ENCODE measurements at places on chromosomes 5 and 9.

GRCh38 chr9:121074370-121075250 is at the start of gene CNTRL:
Gene CNTRL (plus strand): TSS chr9:121074955. CDS start chr9:121088327, 13,372 bp downstream.
- peak; percentile 78 for DNase-seq

GRCh38 chr5:149328177-149328576 is 17.1 kb upstream of the GRPEL2 start:
- DNase-seq = no peak

DNA sequence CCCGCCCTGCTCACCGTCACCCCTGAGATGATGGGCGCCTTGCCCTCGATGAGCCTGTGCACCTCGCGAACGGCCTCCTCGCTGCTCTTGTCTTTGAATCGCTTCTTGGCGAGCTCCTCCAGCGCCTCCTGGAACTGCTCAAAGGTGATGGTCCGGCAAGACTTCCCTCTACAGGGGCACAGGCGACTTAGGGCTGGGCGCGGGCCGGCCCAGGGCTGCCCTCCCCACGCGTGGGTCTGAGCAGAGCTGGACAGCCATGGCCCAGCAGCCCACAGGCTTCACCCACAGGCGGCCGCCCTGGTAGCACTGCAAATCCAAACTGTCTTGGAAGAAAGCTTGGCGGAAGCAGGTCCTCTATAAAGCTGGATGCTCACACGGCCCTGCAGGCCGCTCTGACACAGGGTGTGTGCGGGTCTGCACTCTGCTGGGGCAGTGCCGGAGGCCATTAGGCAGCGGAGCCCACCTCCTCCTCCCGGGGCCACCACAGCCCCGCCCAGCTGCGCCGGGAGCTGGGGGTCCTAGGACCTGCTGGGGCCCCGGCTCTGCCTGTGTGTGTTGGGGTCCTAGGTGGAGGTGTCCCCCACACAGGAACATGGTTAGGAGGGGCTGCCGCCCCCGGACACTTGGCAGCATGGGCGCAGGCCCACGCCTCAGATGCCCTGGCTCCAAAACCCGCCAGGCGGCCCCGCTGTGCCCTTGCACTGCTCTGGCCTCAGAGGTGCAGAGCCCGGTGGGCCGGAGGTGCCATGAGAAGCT is 27.0 kb downstream of the TPPP start:
- no peak for DNase-seq

- DNase-seq = no peak
These were observed 9.5 kb upstream of the MRPS2 start for GRCh38 chr9:135490980-135491464.

- DNase-seq = no peak
These were observed 63.2 kb downstream of the SYK start for GRCh38 chr9:90864779-90865178.

- no peak for DNase-seq
These were observed 283.8 kb upstream of the TMEM161B start for GRCh38 chr5:88552426-88552825.

GRCh38 chr5:322281-322941 is 897 bp downstream of the AHRR start:
- DNase-seq = no peak

DNA sequence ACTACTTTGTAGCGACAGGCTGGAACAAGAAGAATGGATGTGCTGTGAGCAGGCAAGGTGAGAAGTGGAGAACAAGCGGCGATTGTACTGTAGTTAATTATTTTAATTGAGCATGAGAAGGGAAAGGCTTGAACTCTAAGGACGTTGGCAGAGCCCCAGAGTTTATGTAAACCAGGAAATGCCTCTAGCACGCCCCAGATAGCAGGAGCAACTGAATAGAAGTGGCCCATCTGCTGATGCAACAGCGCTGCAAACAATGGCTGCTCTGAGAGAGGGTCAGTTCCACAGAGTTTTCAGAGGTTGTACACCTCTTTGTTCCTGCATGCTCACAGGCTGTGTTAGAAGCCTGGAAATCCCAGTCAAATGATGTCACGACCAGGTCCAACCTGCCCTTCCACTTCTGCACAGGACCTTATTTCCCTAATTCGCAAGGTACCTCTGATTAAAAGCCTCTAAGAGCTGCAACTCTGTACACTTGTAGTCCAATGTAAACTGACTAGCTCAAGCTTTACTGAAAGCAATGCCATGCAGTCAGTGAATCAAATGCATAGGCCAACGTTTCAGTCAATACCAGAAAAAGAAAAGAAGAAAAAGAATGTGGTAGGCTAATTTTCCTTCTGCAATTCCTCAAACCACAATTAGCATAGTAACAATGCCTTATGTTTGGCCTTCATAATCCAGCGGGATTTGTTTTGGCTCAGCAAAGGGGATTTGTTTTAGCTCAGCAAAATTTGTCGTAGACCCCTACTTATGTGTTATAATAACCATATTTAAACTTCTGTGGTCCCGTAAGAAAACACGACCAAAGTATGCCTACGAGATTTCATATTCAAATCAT is 119.6 kb upstream of the RETREG1 start:
- DNase-seq = no peak

DNA sequence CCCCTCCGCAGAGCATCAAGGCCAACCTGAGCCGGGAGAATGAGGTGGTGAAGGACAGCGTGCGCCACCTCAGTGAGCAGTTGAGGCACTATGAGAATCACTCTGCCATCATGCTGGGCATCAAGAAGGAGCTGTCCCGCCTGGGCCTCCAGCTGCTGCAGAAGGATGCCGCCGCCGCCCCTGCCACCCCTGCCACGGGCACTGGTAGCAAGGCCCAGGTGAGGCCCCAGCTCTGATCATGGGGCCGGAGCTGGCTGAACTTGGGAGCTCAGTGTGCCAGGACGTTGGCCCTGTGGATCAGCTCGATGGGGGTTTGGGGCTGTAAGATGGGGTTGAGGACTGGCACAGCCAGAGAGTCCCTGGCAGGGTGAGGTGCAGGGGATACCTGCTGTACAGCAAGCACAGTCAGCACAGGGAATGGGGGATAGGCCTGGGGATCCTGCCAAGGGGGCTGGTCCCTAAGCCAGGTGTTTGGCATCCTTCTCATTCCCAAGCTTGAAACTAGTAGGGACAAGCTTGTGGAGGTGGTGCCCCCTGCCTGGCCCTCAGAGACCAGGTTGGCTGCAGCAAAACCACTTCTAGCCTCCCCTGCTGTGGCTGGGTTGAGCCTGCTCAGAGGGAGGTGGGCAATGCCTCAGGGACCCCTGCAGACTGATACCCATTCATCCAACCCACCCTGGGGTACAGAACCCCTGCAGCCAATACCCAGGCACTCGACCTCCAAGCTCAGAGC is 22.5 kb downstream of the OLFML2A start:
- DNase-seq = no peak

DNA sequence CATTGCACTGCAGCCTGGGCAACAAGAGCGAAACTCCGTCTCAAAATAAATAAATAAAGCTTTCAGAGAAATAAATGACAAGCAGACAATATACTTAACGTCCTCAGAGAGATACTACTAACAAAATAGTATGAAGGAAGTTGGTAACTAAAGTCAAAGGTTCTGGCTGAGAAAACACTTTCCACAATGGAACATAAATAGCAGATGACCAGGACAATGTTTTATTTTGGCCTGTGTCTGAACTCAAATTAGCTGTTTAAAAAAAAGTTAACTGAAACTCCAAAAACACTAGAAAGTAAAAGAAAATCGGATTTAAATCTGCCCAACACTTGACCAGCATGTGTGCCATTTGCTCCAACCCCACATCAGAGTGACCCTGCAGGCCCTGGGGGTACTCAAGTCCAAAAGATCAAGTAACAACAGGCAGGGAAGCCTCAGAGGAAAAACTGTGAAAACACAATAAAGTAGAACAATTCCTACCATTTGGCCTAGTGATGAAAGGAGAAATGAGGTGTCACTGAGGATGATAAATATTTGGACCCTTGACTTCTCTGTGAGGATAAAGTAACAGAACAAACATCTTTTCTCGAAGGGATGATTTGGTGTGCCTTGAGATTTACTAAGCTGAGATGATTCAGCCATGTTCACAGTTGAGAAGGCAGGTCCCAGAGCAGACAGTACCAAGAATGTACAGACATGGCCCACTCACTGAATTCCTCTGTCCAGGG is 47.7 kb downstream of the LHFPL2 start:
- DNase-seq = no peak

GRCh38 chr5:51977014-51977413 is 593.8 kb downstream of the ISL1 start:
- no peak for DNase-seq

GRCh38 chr9:37004424-37004935 is 29.6 kb downstream of the PAX5 start:
- no peak for DNase-seq

DNA sequence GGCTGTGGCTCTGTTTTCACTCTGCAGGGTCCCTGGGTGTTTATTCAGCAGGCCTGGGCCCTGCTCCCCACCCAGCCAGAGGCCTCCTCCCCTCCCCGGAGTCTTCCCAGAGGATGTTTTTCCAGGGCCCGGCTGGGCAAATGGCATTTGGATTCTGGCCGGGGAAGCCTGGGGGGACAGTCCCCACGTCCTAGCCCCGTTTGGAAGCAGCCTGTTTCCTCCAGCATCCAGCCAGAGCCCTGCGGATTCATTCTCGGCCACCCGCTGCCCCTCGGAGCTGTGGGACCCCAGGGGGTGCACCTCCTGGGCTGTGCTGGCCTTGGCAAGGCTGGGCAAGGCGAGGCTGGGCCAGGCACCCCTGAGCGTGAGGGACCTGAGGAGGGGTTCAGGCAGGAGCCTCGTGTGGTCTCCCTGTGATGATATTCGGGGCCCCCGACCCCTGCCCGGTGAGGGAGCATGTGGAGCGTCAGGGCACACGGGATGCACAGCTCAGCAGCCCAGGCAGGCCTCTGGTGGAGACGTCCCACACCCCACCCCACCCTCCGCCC is 48.8 kb upstream of the EGFL7 start:
- DNase-seq = no peak

DNA sequence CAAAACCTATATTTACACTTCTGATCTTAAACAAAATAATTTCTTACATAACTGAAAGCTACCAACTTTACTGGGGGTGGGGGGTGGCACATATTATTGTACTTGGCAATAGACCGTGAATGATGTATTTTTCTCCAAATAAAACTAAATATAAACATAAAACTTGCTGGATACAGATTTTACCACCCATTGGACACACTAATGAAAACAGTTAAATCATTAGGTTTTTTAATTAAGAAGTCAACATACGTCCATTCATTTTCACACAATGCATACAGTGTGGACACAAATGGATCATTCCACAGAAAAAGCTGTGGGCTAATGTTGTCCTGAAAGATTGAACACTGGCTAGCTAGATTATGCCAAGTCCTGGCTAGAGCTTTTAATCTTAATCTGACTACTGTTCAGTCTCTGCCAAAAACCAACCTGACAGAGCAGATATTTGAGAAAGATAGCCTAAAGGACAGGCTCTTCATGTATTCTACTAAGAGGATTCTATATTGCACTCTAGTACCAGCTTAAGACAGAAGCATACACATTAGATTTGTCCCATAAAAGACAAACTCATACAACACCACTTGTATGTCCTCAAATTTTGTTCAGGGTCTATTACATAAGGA is 118.1 kb downstream of the SIL1 start:
- no peak for DNase-seq

DNA sequence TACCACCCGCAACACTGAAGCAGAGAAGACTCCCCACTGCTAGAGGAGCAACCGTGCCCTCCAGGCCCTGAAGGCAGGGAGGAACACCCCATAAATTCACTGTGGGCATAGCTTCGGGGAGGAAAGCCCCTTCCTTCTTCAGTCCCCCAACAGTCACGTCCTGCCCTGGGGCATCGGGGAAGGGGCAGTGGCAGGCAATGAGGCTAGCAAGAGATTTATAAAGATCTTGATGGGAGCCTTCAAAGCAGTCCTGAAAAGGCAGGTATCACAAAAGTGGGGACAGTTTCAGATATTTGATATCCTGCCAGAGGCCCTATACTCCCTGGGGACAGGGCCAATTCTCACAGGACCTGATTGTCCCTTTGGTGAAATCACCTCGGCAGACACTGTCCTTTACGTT is 16.9 kb upstream of the TRIM14 start:
- DNase-seq = no peak

- no peak for DNase-seq
These were observed 84.1 kb upstream of the DMRT1 start for GRCh38 chr9:757246-757881.

DNA sequence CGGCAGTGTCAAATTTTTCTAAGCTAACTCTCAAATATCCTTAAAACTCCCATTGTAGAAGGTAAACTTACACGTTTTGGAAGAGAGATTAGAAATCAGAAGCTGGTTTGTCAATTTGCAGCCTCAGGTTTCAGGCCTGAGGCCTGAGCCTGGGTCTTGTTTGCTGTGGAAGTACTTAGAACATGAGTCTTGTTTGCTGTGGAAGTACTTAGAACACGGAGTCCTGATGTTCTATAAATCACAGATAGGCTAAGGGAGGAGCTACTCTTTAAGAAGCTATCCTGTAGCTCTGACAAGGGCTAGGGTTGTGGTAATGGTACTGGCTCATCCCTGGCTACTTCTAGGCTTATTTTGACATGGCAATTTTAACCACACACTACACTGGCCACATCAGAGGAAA is 97.8 kb downstream of the FBXW11 start:
- DNase-seq = no peak

GRCh38 chr9:112755675-112756074 is 5.1 kb downstream of the SNX30 start:
- DNase-seq = no peak

DNA sequence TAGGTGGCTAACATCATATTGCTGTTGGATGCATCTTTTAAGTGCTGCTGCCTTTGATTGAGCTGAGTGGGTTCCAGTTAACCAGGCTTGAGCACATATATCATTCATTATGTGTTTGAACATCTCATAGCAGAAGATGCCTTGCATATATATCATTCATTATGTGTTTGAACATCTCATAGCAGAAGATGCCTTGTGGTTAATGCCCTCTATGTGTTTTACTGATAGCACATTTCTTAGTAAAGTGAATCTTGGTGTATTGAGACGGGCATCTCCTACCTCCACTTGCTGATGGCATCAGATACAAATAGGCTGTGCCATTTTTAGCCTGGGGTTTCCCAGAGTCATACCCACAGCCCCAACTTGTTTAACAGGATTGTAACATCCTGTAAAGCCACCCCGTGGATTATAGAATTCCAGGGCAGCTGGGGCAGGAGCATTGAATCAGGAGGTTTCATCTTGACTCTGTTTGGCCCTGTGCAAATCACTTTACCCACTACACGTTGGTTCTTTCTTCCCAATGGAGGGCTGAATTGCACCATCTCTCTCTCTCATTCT is 26.5 kb downstream of the MTAP start:
- DNase-seq = no peak

DNA sequence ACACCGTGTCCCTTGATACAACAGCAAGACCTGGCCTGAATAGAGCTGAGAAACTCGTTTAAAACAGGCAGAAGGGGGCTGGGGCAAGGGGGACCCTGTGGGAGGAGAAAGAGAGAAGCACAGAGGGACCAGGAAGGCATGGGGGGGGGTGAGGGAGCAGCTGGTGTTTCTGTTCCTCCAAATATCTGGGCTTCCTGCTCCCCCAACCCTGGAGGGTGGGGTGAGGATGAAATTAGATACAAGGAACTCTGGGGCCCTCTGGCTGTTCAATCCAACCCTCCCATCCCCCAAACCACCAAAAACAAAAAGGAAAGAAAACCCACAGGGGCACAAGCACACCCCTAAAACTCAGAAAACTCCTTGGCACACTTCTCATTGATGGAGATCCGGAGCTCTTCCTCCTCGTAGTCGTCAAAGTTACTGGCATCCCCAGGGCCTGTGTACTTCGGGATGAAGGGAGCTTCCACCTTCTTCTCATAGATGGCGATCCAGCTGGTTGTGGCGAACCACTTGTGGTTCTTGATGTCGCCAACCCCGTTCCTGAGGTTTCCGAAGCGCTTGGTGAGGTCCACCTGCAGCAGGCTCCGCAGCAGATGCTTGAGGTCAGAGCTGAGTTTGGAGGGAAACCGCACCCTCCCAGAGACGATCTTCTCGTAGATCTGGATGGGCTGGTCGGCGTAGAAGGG is 1.1 kb downstream of the PRKACG start:
- no peak for DNase-seq

- DNase-seq = no peak
These were observed 10.1 kb upstream of the IRX4 start for GRCh38 chr5:1892685-1893445.
